ENCODE measurements at places on chromosomes 3 and 15. TPM values are rescaled to one million over a fixed set of nuclear protein-coding genes. Genes with fewer than 3 reads are reported as not detected.

- H3K27ac ChIP-seq: no peak overlapping the region
- DNase-seq: no peak
- no peaks in the 10 kb centered on the region for H3K27me3 ChIP-seq
- H3K36me3 ChIP-seq: no peaks in the 10 kb centered on the region
- H3K4me3 ChIP-seq: no peak overlapping the region
Observed at GRCh38 chr3:18559331-18559842, 134.2 kb upstream of the SATB1 start.

DNA sequence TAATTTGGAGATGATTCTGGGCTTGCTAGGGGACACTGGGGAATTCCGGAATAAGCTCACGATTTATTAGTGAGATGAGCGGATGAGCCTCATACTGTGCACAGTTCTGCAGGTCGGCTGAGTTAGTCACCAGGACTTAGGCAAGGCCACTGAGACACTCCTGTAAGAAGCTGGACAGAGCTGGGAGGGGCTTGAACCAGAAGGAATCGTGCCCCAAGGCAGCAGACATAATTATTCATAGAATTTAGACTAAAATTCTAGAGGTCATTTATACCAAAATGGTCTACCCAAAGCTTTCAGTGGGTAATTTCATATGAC, 121.4 kb downstream of the VGLL4 start:
- H3K27me3 ChIP-seq: no peaks in the 10 kb centered on the region
- no peak for DNase-seq
- no peak overlapping the region for H3K4me3 ChIP-seq

- H3K4me3 ChIP-seq: no peak overlapping the region
- no peak for DNase-seq
- H3K4me1 ChIP-seq: no peaks in the 10 kb centered on the region
- H3K27ac ChIP-seq: no peak overlapping the region
- no peaks in the 10 kb centered on the region for H3K27me3 ChIP-seq
Observed at GRCh38 chr3:31370681-31371080, 162.0 kb upstream of the STT3B start.

DNA sequence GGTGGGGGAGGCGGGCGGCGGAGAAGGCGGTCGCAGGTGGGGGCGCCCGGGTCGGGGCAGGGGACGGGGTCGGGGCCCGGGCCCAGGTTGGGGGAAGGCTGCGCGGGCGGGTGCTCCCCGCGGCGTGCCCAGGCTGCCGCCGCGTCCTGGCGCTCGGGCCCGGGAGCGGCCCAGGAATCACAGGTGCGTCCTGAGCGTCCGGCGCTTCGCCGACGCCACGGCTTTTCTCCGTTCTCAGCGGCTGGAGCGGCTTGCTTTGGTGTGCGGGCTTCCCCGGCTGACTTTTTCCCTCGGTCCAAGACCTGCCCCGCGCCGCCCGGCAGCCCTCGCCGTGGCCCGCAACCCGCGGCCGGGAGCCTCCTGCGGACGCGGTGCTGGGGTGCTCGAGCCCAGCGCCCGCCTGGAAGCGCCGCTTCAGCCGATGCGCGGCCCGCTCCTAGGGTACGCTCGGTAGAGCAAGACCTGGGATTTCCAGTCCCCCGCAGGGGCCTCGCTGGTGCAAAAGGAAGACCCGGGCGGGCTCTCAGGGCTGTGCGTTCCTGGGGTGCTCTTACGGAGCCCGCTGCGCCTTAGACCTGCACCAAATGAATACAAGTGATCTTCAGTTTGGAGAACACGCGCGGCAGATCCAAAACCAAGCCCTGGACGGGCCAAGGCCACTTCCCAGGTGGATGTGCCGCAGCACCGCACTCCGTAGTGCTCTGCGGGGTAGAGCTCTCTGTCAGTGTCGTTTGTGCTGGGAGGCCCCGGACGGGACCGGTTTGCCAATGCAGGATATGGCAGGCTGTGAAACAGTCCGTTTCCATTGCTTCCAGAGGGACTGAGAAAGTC, 639 bp downstream of the NIPA1 start:
- peak overlapping the region; percentile 39 for H3K4me3 ChIP-seq
- H3K4me1 ChIP-seq: peaks cover 14% of the 10 kb centered on the region
- no peaks in the 10 kb centered on the region for H3K27me3 ChIP-seq
- DNase-seq: peak; percentile 42
- H3K36me3 ChIP-seq: no peaks in the 10 kb centered on the region

DNA sequence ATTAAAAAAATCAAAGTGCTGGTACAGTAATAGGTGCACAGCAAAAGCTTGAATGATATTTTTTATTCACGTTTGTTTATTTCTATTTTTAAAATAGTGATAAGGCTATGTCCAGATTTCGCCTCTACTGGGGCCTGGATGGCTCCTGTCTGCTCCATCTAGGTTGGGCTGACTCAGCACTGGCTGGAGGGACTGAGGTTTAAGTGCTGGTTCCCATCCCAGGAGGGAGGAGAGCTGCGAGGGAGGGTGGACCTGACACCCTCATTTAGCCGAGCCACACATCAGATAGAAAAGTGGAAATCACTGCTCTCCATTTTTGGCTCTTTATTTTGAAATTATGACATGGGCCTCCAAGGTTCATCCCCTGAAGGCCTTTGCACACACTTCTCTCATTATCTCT, 95.4 kb upstream of the AGBL1 start:
- H3K27me3 ChIP-seq: no peaks in the 10 kb centered on the region
- H3K4me1 ChIP-seq: no peaks in the 10 kb centered on the region

MYZAP gene
- not detected for total RNA-seq

DNA sequence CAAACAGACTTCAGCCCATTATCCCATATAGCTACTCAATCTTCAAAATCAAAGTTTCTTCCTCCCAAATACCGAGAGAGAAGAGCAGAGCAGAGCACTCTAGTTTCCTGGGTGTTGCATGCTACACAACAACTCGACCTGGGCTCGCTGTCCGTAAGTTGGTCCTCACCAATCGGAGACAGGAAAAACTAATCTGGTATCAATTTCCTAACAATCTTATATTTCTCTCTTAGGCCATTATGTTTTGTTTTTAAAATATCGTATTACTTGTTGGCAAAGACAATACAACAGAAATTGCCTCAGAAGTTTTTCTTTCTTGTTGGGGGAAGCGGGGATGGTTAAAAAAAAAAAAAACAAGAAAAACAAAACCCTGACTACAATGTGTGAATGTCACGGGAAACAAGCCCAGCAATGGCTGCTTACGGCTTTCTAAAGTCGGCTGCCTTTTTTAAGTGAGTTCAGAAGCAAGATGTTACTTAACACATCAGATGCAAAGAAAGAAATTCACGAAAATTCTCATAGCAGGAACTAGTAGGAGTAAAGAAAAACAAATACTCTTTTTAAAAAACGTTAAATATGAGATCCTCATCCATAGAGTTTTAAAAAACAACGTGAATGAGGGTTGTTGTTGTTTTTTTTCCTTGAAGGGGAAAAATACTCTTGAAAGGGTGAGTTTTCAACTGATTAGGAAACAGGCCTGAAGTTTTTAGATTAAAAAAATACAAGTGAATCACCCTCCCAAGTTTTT, 1.9 kb downstream of the VGLL4 start:
- DNase-seq: peak; percentile 72
- H3K27ac ChIP-seq: peak overlapping the region; percentile 95
- H3K4me1 ChIP-seq: peaks cover 27% of the 10 kb centered on the region
- H3K4me3 ChIP-seq: peak overlapping the region; percentile 74

KATNBL1 gene
- 24.0 TPM for total RNA-seq

- H3K4me3 ChIP-seq: no peak within 1 kb of the TSS
- H3K4me1 ChIP-seq: no peaks in the 10 kb centered on the region
- H3K36me3 ChIP-seq: no peaks in the 10 kb centered on the region
Observed at GRCh38 chr3:26622621-26623418, at the start of gene LRRC3B. Gene LRRC3B, plus strand, starts transcription at chr3:26622772. Its CDS starts 86,901 bp downstream, at chr3:26709673.

- no peaks in the 10 kb centered on the region for H3K36me3 ChIP-seq
- no peak for DNase-seq
- no peak overlapping the region for H3K27ac ChIP-seq
- no peaks in the 10 kb centered on the region for H3K27me3 ChIP-seq
- H3K4me1 ChIP-seq: peaks cover 15% of the 10 kb centered on the region
Observed at GRCh38 chr3:188918093-188918492, 253.7 kb upstream of the TPRG1 start.

GRCh38 chr3:179260949-179261765, 10.2 kb upstream of the KCNMB3 start:
- H3K4me1 ChIP-seq: peaks cover 9% of the 10 kb centered on the region
- peak; percentile 78 for DNase-seq
- no peaks in the 10 kb centered on the region for H3K36me3 ChIP-seq
- peak overlapping the region; percentile 50 for H3K4me3 ChIP-seq

ZNF662 gene
- 2.7 TPM for total RNA-seq

CFAP100 gene
- not detected for total RNA-seq

- H3K4me1 ChIP-seq: no peaks in the 10 kb centered on the region
- H3K27me3 ChIP-seq: peaks cover 5% of the 10 kb centered on the region
- no peak overlapping the region for H3K27ac ChIP-seq
- no peak overlapping the region for H3K4me3 ChIP-seq
- no peaks in the 10 kb centered on the region for H3K36me3 ChIP-seq
Observed at GRCh38 chr3:125662675-125663074, 67.4 kb upstream of the OSBPL11 start.

- no peak for DNase-seq
- H3K36me3 ChIP-seq: no peaks in the 10 kb centered on the region
- no peaks in the 10 kb centered on the region for H3K27me3 ChIP-seq
- no peak overlapping the region for H3K27ac ChIP-seq
- no peaks in the 10 kb centered on the region for H3K4me1 ChIP-seq
- no peak overlapping the region for H3K4me3 ChIP-seq
Observed at GRCh38 chr3:178182337-178182779, 353.9 kb upstream of the KCNMB2 start.

GRCh38 chr3:4997946-4998345, 18.7 kb downstream of the BHLHE40 start:
- no peak overlapping the region for H3K27ac ChIP-seq
- DNase-seq: no peak
- peaks cover 29% of the 10 kb centered on the region for H3K4me1 ChIP-seq

DNA sequence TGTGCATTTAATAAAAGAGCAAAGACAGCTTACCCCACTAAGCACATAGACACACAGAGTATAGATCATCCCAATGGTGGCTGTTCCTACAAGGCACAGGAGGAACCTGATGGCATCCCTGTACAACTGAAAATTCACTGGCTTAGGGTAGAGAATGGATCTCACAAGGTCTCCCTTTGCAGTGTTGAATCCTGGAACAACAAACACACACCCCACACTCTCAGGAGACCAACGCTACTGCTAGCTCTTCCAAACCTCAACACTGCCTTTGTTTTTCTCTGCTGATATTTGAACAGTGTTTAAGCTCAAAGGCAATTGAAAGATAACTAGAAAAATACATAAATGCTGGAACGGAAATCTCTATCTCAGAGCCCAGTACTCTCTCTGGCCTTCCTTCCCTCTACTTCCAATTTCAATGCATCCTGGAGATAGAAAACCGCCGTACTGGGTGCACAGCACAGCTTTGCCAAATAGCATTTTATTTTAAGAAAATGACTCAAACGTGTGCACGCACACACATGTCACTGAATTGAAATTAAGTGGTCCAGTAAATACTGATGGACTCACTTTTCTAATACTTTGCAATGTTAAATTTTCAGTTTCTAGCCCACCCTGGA, 87.5 kb upstream of the ATP13A5 start:
- no peak for DNase-seq
- H3K27me3 ChIP-seq: no peaks in the 10 kb centered on the region
- H3K4me3 ChIP-seq: no peak overlapping the region
- H3K27ac ChIP-seq: no peak overlapping the region

PSMD2 gene
- 231 TPM for total RNA-seq

TICRR gene
- total RNA-seq: 0.13 TPM

PCSK6 gene
- total RNA-seq: 1.5 TPM

- DNase-seq: no peak
- H3K27ac ChIP-seq: no peak overlapping the region
- H3K27me3 ChIP-seq: no peaks in the 10 kb centered on the region
- no peaks in the 10 kb centered on the region for H3K4me1 ChIP-seq
- no peaks in the 10 kb centered on the region for H3K36me3 ChIP-seq
- H3K4me3 ChIP-seq: no peak overlapping the region
Observed at GRCh38 chr3:159174715-159175692, 373.1 kb downstream of the MFSD1 start.

GRCh38 chr3:59300733-59301132, 250.9 kb upstream of the CFAP20DC start:
- H3K27ac ChIP-seq: no peak overlapping the region
- no peak overlapping the region for H3K4me3 ChIP-seq
- H3K4me1 ChIP-seq: no peaks in the 10 kb centered on the region
- no peak for DNase-seq
- no peaks in the 10 kb centered on the region for H3K27me3 ChIP-seq

DNA sequence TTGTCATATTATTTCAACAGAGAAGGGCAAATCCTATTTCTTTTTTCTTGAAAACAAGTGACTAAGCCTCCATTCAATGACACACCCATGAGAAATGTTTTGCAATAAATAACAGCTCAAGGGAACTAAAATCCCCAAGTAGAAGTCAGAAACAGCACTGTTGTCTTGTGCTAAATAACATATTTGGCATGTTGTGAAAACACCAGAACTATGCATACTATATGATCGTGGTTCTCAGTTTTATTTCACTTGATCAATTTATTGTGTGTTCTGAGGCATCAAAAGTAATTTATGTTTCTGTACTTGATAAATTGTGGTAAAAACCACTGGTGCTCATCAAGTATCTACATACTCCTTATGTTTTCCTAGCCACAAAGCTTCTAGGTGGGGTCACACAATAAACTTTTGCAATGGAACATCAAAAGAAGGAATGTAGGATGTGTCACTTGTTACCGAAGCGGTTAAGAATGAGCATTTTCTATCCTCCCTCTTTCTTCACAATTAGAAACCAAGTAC, 691.7 kb upstream of the CBLB start:
- H3K4me1 ChIP-seq: no peaks in the 10 kb centered on the region
- H3K27ac ChIP-seq: no peak overlapping the region
- H3K36me3 ChIP-seq: no peaks in the 10 kb centered on the region
- no peaks in the 10 kb centered on the region for H3K27me3 ChIP-seq

DNA sequence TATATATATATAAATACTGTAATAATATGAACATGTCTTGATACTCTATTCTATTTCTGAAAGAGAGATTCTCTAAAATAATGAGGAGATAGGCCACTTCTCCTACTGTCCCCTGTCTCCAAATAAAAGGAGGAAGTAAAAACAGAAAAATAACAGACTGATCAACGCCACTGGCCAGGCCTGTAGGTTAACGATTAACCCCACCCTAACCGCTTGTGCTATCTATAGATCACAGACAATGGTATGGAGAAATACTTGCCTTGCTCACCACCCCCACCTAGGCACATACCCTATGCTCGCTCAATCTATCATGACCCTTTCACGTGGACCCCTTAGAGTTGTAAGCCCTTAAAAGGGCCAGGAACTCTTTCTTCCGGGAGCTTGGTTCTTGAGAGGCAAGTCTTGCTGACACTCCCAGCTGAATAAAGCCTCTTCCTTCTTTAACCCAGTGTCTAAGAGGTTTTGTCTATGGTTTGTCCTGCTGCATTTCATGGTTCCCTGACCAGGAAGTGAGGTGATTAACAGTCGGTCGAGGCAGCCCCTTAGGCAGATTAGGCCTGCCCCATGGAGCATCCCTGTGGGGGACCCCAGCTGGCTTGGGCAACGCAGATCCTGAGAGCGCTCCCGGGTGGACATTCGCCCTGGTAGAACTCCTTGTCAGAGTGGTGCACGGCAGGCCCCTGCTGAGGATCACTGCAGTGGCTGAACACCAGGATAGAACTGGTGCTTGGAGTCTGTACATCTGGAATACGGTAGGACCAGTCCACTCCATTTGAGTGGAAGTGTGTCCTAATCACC, 521.8 kb upstream of the CNTN3 start:
- no peak for DNase-seq
- H3K27me3 ChIP-seq: no peaks in the 10 kb centered on the region
- H3K4me3 ChIP-seq: no peak overlapping the region
- H3K4me1 ChIP-seq: no peaks in the 10 kb centered on the region

ALPK3 gene
- total RNA-seq: 0.35 TPM

TNFSF10 gene
- total RNA-seq: 18.4 TPM

Data from natural killer cell (primary cell).